ENCODE measurements at places on chromosomes 7 and 10.

DNA sequence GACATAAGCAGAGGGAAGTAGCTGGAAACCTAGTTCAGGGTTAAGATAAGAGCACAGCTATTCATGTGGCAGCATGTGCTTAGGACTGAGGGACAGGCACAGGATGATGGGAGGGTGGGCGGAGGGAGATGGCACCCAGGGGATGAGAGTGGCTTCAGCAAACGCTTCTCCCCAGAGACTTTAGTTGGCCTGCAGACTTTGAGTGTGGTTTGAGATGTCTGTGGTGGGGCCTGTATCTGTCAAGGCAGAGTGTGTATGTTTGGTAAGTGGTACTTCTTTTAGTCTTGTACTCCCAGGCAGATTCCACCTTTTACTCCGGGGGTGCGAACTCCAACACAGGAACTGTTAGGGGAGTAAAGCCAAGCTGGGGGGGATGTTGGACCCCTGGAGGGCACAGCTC lies 88.9 kb downstream of the WDFY4 start:
- DNase-seq: no peak

DNA sequence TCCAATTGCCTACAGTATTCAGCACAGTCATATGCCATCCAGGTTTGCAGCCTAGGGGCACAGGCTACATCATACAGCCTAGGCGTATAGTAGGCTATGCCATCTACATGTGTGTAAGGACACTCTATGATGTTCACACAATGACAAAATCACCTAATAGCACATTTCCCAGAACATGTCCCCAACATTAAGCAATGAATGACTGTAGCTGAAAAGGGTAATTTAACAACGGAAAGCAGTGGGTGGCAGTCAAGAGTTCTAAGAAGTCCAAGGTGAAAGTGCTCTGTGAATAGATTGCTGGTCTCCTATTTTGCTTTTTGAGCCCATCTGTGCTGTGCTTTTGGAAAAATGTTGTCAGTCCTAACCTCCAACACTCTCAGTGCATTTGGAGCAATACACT lies 162.6 kb downstream of the KLF6 start:
- no peak for DNase-seq

- no peak for DNase-seq
These were observed 74.1 kb upstream of the PRSS58 start for GRCh38 chr7:142331941-142332340.

GRCh38 chr10:47076949-47077361 lies 165.7 kb downstream of the PTPN20 start:
- no peak for DNase-seq

DNA sequence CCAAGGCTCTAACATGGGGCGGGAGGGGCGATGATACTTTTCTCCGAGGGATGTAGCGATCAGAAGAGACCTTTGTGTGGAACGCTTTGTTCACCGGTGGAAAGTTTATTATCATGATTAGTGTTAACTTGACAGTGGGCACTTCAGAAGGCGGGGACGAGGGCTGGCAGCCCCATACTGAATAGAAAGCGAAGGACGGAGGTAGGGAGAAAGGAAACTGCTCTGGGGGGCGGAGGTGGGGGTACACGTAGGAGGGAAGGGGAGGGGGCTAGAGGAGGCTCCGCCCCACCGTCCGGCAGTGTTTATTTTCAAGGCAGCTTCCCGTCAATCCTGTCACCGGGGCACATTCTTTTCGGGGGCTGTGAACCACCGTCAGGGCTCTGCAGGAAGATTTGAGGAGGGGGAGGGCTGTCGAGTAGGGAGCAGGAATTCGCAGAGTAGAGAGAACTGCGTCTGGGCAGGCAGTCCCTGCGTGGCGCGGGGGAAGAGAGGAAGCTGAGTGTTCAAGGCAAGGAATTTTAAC lies 9.4 kb upstream of the NKX2-3 start:
- no peak for DNase-seq

- DNase-seq: no peak
These were observed 802 bp upstream of the CDK6 start for GRCh38 chr7:92837000-92837749.

DNA sequence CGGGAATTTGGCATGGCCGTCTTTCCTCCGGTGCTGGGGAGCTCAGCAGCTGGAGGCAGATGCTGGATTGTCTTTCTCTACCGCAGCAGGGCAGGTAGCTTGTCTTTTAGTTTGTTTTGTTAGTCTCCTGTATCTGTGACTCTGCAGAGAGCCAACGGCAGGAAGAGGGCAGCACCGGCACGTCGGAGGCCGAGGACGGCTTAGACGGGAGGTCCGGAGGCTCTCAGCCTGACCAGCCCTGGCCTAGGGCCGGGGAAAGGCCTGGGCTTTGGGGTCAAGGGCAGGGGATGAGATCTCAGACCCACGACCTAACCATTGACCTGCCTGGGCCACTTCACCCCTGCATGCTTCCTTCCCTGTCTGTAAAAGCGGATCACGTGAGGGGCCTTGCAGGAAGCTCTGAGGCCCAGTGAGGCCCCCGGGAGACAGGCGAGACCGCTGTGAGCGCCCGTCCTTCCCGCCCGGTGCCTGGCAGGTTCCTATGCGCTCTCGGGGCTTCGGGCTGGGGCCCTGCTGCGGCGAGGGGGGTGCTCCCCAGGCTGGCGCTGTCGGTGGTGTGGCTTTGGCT lies 72.7 kb downstream of the LHPP start:
- DNase-seq: no peak

GRCh38 chr7:148698007-148698396 lies 701 bp upstream of the CUL1 start:
- no peak for DNase-seq

DNA sequence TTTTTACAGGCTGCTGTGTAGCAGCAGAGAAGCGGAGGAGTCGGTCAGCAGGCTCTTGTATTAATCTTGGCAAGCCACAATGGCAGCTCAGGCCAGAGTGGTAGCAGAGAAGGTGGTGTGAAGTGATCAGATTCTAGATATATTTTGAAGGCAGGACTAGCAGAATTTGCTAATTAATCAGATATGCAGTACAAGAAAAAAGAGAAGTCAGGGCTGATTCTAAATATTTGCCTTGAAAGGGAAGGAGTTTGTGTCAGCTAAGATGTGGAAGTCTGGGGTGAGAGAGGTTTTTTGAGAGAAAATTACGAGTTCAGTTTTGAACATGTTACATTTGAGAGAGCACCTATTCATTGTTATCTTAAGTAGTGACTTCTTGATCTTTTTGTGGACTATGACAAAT lies 176.3 kb downstream of the WNT2 start:
- DNase-seq: no peak

DNA sequence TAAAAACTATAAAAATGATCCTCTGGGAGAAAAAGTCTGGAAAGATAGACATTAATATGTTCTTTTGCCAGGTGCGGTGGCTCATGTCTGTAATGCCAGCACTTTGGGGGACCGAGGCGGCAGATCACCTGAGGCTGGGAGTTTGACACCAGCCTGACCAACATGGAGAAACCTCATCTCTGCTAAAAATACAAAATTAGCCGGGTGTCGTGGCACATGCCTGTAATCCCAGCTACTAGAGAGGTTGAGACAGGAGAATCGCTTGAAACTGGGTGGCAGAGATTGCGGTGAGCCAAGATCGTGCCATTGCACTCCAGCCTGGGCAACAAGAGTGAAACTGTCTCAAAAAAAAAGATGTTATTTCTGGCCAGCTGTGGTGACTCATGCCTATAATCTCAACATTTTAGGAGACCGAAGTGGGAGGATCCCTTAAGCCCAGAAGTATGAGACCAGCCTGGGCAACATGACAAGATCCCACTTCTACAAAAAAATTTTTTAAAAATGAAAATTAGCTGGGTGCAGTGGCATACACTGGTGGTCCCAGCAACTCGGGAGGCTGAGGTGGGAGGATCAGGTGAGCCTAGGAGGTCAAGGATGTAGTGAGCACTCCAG lies 101.9 kb upstream of the LRRN3 start:
- DNase-seq: no peak
